GM23338 (cell line): ENCODE measurements at places on chromosomes 1 and 21.
A peak's percentile ranks its signal among the peaks of the same experiment; 100 is the strongest.

- no peak for DNase-seq
Measured at GRCh38 chr1:202888221-202888530, 773 bp downstream of the RABIF start.

DNA sequence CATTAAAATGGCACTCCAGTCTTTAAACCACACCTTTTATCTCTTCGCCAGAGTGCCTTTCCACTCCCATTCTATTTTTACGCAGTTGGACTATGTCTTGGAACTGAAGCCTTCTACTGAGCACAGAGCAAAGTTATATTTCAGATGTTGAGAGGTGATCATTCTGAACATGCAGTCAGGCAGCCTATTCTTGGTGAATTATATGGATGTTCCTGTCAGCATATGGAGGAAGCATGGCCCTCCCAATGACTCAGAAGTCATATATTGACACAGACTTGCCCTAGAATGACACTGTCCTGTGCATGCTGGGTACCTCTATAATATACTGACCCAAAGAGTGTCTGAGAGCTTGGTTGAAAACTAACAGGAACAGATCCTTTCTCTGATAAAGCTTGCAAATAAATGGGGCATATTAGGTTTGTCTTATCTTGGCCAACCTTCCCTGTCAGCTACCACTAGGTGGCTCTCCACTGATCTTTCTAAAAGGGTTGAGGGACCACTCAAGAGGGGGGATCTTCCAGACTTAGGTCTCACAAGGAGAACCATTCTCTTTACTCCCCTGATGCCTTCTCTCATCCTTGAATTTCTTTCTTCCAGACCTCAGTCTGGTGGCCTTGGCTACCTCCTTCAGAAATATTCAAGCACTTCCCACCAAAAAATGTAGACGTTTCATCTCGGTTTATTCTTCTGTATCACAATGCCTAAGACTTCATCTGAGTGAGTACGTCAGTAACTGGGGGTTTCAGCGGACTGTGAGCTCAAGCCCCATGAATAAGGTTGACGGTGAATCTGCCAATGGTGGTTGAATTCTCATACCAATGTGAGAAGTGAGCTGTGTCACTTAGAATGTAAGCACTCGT is 11.8 kb upstream of the ALG14 start:
- peak; percentile 83 for DNase-seq

DNA sequence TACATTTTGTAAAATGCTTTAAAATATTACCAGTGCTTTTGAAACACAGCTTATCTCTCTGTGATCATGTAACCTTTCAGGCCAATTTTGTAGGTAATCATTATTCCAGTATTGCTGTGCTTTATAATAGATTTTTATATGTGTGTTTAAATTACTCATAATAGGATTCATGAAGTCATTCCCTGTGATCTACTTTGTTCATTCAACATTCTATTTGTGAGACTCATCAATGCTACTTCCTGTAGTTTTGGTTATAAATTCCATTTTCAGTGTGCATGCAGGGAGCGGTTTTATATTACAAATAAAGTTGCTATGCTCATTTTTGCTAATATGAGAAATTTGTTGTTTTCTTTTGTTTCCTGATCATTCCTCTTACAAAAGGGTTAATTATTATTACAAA is 4.1 kb upstream of the OR2M5 start:
- DNase-seq, result no peak

DNA sequence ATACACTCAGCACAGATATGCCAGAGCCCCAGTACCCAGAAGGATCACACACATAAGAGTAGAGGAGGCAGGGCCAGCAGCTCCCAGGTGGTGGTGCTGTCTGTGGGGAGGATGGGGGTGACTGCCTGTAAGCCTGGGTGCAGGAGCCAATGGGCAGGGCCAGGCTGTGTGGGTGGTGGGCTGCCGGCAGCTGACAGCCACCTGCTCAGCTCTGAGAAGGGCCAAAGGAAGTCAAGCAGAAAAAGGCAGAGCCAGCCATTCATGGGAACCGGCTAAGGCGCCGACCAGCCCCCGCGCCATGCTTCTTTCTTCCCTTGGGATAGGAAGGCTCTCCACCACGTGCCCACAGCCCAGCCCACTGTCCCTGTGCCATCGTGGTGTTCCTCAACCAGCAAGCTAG is 14.1 kb downstream of the PIK3C2B start:
- DNase-seq, result no peak

DNA sequence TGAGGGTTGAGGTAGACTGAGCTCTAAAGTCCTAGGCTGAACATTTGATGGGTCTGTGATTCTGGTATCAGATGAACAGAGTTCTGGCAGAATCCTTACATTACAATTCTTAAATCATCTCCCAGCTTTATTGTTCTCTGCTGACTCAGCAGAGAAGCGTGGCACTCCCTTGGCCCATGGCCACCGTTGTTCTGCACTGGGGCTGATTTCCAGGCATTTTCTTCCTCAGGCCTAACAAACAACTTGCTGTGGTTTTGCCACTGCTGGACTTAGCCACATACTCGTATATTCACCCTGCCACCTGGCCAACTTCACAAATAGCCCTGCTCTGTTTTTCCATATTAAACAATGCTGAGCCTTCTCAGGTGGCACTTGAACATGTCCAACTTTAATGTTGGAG is 223.2 kb downstream of the TNR start:
- no peak for DNase-seq

- no peak for DNase-seq
Measured at GRCh38 chr1:16391411-16391810, 24.4 kb downstream of the SZRD1 start.

- DNase-seq, result peak; percentile 40
Measured at GRCh38 chr21:35204850-35205541, 155.9 kb upstream of the RUNX1 start.

DNA sequence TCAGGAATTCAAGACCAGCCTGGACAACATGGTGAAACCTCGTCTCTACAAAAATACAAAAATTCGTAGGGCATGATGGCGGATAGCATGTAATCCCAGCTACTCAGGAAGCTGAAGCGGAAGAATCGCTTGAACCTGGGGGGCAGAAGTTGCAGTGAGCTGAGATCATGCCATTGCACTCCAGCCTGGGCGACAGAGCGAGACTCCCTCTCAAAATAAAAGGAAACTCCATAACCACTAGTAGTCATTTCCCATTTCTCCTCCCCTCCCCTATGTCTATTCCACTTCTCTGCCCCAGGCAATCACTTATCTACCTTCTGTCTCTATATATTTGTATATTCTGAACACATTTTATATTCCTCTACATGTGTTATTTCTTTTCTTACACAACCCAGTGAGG is 4.0 kb upstream of the CEP350 start:
- no peak for DNase-seq

DNA sequence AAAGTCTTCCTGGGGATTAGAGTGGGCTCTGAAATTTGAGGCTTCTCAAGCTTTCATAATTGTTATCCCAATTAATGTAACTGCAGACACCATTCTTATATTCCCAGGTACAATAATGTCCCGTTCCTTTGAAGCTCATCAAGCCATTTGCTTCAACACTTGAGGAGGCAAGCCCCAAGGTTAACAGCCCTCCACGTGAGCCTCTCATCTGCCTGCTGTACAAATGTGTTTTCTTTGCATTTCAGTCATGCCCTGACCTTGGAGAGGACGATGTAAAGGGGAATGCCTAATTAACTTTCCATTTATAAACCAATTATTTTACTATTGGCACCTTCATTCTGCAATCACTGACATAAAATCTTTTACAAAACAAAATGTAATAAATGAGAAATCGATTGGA is 106.3 kb downstream of the SETD4 start:
- no peak for DNase-seq

- no peak for DNase-seq
Measured at GRCh38 chr1:211736351-211736915, 61.0 kb upstream of the NEK2 start.

GRCh38 chr21:33976082-33977016 is 60.7 kb upstream of the ATP5PO start:
- peak; percentile 42 for DNase-seq

DNA sequence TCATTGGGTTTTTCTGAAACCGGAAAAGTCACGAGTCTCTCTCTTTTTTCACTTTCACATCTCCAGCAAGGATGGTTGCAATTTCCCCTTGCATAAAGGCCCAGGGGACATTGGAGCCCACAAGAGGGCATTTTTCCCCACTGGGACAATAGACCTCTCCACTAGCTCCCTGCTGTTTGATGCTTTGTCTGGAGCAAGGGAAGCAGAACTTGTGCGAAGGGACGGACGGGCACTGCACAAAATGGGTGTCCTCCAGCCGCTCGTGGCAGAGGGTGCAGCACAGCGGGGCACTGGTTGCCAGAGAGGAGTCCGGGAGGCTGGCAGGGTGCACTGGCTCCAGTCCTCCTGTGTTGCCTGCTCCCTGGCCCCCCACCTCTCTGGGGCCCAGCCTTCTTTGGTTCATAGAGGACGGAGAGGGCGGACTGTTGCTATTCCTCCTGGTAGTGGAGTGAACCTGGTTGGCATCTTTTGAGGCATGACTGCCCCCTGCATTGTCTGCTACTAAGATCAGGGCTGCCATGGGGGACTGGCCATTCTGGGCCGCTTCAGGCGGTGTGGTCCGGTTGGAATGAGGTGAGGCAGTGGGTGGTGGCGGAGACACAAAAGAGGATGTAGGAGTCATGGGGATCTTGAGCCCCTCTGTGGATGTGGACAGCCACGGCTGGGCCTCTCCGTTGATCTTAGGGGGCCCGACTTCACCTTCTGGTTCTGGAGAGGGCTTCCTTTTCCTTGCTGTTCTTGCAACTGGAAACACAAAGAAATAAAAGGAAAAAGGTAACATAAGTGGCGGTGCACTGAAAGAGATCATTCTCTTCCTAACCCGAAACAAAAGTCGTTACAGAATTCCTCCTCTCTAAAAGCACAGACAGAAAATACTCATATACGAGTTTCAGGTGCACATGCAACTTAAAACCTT is 2.6 kb downstream of the IRF2BP2 start:
- peak; percentile 48 for DNase-seq
